ENCODE measurements at places on chromosomes 2 and 18. TPM values are rescaled to one million over a fixed set of nuclear protein-coding genes. Genes with fewer than 3 reads are reported as not detected.

GRCh38 chr18:63192885-63193349, 126.7 kb downstream of the BCL2 start:
- no peak overlapping the region for H3K27ac ChIP-seq
- H3K4me1 ChIP-seq: no peaks in the 10 kb centered on the region
- no peak for DNase-seq
- no peaks in the 10 kb centered on the region for H3K27me3 ChIP-seq
- no peak overlapping the region for H3K4me3 ChIP-seq

The CPLX4 gene
- total RNA-seq: not detected

The HRH4 gene
- total RNA-seq: under 0.01 TPM

DNA sequence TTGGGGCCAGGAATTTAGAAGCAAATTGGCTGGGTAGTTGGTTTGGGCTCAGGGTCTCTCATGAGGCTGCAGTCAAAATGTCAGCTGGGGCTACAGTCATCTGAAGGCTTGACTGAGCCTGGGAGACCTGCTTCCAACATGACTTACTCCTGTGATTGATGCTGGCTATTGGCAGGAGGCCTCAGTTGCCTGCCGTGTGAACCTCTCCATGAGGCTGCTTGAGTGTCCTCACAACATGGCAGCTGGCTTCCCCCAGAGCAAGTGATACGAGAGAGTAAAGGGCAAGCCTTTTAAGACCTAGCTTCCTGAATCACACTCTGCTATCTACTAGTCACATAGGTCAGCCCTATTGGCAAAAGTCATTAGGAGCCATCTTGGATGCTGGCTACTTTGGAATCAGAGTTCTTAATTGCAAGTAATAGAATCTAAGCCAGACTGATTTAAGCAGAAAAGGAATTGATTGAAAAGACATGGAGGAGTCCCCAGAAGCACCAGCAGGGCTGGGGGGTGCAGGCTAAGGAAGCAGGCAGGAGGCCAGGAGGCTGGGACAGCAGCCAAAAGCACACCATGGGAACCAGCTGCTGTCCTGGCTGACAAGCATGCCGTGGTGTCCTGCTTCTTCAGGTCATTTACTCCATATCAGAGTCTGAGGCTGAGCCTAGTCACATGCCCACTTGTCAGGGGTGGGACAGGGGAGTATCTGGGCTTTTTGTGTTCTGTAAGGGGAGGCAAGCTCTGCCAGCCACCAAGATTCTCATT, 7.8 kb upstream of the GIGYF2 start:
- no peaks in the 10 kb centered on the region for H3K27me3 ChIP-seq
- no peaks in the 10 kb centered on the region for H3K4me1 ChIP-seq
- no peak overlapping the region for H3K27ac ChIP-seq
- no peaks in the 10 kb centered on the region for H3K36me3 ChIP-seq

The RSAD2 gene
- 0.72 TPM for total RNA-seq

The KIF1A gene
- total RNA-seq: under 0.01 TPM

The KCNS3 gene
- 2.7 TPM for total RNA-seq

The AMER3 gene
- not detected for total RNA-seq

DNA sequence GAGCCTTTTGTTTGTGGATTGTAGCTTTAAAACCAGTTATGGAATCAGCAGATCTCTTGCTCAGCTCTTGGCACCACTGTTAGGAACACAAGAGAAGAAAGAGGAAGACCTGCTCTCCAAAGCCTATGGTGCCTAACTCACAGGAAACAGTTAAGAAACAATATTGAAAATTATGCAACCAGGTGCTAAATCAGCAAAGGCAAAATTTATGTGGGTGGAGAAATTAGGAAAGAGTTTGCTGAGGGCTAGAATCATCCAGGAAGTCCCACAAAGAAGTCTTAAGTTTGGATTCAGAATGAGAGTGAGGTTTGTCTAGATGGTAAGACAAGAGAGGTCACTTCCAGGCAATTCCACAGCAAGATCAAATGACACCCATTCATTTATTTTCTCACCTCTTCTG, 49.4 kb downstream of the AOX1 start:
- no peaks in the 10 kb centered on the region for H3K4me1 ChIP-seq
- no peak overlapping the region for H3K27ac ChIP-seq
- DNase-seq: no peak
- H3K27me3 ChIP-seq: no peaks in the 10 kb centered on the region

- peak; percentile 97 for DNase-seq
- H3K4me1 ChIP-seq: peaks cover 32% of the 10 kb centered on the region
- H3K27me3 ChIP-seq: no peaks in the 10 kb centered on the region
- H3K27ac ChIP-seq: peak within 1 kb of the TSS; percentile 99
- peak within 1 kb of the TSS; percentile 89 for H3K4me3 ChIP-seq
- peaks cover 3% of the 10 kb centered on the region for H3K36me3 ChIP-seq
Measured at GRCh38 chr2:27890146-27890923, at the start of the genes BABAM2 and RBKS. Gene BABAM2, plus strand, starts transcription at chr2:27890729. Its CDS starts 3,828 bp downstream, at chr2:27894557. Gene RBKS, minus strand, starts transcription at chr2:27890387. Its CDS starts 42 bp downstream, at chr2:27890345.

DNA sequence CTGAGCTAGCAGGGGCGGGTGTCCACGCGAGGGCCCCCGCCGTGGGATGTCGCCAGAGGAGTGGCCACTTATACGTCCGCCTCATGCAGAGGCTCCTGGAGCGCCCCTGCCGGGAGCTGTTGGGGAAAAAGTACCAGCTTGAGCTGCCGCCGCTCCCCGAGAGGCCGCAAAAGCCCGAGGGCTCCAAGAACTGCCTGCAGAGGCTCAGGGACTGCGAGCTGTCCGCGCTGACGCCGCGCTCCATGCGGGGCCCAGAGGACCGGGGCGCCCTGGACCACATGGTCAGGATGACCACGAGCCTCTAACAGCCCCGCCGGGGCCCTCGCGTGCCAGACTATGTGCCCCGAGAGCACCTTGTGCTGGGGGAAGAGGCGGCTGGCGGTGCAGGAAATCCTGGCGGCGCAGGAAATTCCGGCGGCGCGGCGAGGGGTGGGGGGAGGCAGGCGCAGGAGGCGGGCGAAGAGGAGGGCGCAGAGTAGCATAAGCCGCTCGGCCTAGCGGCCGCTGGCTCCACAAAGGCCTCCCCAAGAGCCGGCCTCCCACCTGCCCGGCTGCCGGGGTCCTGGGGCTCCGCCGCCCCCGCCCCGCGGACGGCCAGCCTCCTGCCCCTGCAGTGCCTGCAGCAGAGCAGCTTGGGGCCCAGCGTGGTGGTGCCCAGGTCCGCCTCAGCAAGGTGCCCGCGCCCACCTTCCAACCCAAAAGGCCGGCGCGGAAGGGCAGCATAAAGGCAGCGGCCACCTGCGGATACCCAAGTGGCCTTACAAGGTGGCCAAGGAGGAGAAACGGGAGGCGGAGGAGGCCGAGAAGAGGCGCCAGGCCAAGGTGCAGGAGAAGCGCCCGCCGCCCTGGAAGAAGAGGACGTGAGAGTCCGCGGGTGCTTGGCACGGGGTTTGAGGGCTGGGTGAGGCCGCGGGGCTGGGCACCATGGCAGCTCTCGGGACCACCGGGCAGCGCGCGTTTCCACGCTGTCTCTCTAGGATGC, 42.1 kb upstream of the TRIM43B start:
- peaks cover 5% of the 10 kb centered on the region for H3K36me3 ChIP-seq
- H3K4me3 ChIP-seq: peak overlapping the region; percentile 83
- peak; percentile 94 for DNase-seq
- no peak overlapping the region for H3K27ac ChIP-seq
- peaks cover 8% of the 10 kb centered on the region for H3K4me1 ChIP-seq
- H3K27me3 ChIP-seq: no peaks in the 10 kb centered on the region

DNA sequence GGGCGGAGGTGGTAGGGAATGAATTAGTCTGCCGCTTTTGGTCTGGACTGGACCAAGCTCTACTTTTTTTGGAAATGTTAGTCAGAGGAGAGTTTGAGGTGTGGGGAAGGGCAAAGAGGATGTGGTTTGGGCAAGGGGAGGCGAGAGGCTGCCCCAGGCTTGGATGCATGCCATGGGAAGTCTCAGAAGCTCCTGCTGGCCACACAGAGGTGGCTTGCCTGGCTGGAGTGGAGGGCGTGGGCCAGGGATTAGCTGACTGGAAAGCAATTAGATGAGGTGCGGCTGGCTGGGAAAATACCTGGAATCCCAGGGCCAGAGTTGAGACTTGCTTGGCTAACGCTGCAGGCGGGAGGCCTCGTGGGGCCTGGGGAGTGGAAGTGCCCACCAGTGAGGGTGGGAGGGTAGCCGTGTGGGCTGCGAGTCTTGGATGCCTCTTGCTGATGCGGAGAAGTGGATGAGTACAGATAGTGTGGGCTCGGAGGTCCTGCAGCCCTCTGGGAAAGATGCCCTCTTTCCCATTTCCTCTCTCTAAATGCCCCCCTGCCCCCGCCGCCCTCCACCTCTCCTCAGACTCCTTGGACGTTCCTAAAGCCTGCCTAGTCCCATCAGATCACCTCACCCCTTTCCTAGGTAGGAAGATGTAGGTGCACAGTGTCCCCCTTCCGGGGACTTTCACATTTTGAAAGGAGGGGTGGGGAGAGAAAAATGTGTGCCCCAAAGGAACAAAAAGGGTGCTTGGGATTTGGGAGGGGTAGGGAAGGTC, 117.6 kb downstream of the SMAD7 start:
- peaks cover 9% of the 10 kb centered on the region for H3K36me3 ChIP-seq
- H3K27ac ChIP-seq: peak overlapping the region; percentile 92

DNA sequence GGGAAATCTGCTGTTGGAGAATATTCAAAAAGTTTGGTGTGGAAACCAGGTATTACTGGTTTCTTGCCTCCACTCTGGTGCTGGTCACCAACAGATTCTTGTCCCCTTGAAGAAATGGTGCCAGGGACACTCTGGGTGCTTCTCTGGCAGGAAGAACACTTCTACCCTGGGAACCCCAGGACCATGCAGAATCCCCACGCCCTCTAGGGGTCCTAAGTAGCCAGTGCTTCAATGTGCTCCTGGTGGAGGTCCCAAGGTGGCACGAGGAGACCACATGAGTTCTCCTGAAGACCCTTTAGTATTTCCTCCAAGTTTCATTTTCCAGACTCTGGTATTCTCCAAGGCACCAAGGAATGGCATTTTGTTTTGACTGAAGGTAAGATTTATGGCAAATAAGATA, 380.6 kb downstream of the TSN start:
- no peaks in the 10 kb centered on the region for H3K36me3 ChIP-seq
- H3K4me1 ChIP-seq: no peaks in the 10 kb centered on the region
- no peak overlapping the region for H3K27ac ChIP-seq
- DNase-seq: no peak

DNA sequence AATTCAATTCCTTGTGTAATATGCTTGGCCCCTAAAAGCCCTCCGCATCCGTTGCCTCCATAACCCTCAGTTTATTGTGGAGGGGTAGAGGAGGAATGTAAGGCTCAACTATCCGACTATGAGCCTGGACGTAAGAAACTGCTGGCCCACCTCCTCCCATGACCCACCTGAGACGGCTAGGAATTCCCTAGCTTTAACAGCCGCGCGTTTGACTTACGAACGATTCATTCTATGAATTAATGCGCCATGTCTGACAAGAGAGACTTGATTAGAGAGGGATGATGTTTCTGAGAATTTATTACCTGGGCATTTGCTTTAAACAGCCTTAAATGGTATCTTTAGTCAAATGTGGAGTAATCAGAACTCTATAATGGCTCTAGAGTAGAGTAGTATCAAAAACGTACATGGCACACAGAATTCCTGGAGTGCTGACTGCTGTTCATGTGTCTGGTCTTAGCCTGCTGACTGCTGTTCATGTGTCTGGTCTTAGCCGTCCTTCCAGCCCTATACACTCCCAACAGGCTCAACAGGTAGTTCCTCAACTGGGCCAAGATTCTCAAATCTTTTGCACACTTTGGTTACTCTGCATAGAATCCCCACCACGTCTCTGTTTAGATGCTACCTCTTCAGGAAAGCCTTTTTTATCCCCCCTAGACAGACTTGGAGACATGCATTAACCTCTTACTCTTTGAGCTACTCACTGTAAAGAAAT, 899 bp upstream of the GFPT1 start:
- H3K27ac ChIP-seq: peak overlapping the region; percentile 79
- no peak for DNase-seq
- peaks cover 27% of the 10 kb centered on the region for H3K4me1 ChIP-seq
- peak overlapping the region; percentile 91 for H3K4me3 ChIP-seq
- no peaks in the 10 kb centered on the region for H3K36me3 ChIP-seq

- no peak overlapping the region for H3K4me3 ChIP-seq
- H3K36me3 ChIP-seq: no peaks in the 10 kb centered on the region
- H3K4me1 ChIP-seq: no peaks in the 10 kb centered on the region
- H3K27me3 ChIP-seq: no peaks in the 10 kb centered on the region
Measured at GRCh38 chr18:25896178-25896780, 194.1 kb downstream of the SS18 start.

The CREG2 gene
- 0.36 TPM for total RNA-seq

DNA sequence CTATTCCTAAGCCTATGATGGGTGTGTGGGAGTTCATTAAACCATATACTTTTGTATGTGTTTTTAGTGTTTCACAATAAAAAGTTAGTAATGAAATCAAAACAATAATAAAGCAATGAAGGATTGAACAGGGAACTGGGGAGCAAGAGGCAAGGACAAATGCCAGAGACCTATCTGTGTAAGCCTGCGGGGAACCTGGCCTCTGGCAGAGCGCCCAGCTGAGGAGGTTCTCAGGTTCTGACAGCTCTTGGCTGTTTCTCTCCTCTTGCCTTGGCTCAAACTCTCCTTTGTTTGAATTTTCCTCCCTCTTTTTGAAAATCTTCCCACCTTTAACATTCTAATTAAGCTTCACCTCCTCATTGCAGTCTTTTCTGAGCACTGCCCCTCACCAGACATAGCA, 200.0 kb upstream of the NCKAP5 start:
- no peak overlapping the region for H3K27ac ChIP-seq
- no peak for DNase-seq
- peaks cover 22% of the 10 kb centered on the region for H3K4me1 ChIP-seq
- H3K4me3 ChIP-seq: no peak overlapping the region

GRCh38 chr18:22800551-22800951, 132.6 kb upstream of the RBBP8 start:
- H3K27ac ChIP-seq: no peak overlapping the region
- H3K36me3 ChIP-seq: no peaks in the 10 kb centered on the region
- H3K27me3 ChIP-seq: no peaks in the 10 kb centered on the region
- no peak for DNase-seq

All from osteoblast (primary cell).